ENCODE measurements at places on chromosomes 1 and 21.

GRCh38 chr1:58904299-58905125 lies 120.7 kb upstream of the JUN start:
- H3K27ac ChIP-seq: peak overlapping the region; percentile 87
- H3K27me3 ChIP-seq: no peaks in the 10 kb centered on the region
- no peak for DNase-seq
- peaks cover 32% of the 10 kb centered on the region for H3K4me1 ChIP-seq
- H3K4me3 ChIP-seq: peak overlapping the region; percentile 76
- H3K36me3 ChIP-seq: peaks cover 4% of the 10 kb centered on the region

- H3K27ac ChIP-seq: peak overlapping the region; percentile 73
- H3K4me1 ChIP-seq: peaks cover 68% of the 10 kb centered on the region
- H3K27me3 ChIP-seq: no peaks in the 10 kb centered on the region
- no peak for DNase-seq
These were observed 6.4 kb upstream of the IKBKE start for GRCh38 chr1:206463911-206464310.

GRCh38 chr1:185404907-185405568 lies 88.0 kb upstream of the IVNS1ABP start:
- DNase-seq: no peak
- peaks cover 16% of the 10 kb centered on the region for H3K36me3 ChIP-seq
- H3K4me3 ChIP-seq: peak overlapping the region; percentile 43
- H3K4me1 ChIP-seq: peaks cover 35% of the 10 kb centered on the region

- no peak overlapping the region for H3K4me3 ChIP-seq
- no peak for DNase-seq
- no peaks in the 10 kb centered on the region for H3K36me3 ChIP-seq
These were observed 35.0 kb downstream of the OVGP1 start for GRCh38 chr1:111392460-111392945.

DNA sequence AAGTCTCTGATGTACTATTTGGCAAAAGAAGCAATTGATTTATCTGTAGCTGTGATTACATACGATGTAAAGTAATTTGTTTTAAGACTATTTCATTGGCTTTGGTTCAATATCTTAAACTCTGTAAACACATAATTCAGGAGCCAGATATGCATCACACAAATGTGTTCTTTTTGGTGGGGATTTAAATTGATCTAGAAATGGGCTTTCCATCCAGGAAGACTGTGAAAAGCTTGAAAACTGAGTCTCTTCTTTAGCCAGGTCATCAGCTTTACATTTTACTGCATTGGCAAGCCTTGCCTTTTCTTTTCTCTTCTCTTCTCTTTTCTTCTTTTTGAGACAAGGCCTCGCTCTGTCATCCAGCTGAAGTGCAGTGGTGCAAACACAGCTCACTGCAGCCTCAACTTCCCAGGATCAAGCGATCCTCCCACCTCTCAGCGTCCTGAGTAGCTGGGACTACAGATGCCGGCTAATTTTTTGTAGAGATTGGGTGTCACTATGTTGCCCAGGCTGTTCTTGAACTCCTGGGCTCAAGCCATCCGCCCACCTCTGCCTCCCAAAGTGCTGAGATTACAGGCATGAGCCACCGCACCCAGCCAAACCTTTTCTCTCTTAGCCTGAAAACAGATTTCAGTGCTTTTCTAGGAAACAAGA lies 1.4 kb downstream of the RCAN3 start:
- H3K27me3 ChIP-seq: no peaks in the 10 kb centered on the region
- no peak for DNase-seq
- peaks cover 73% of the 10 kb centered on the region for H3K4me1 ChIP-seq
- peaks cover 17% of the 10 kb centered on the region for H3K36me3 ChIP-seq
- H3K27ac ChIP-seq: peak overlapping the region; percentile 94

- no peaks in the 10 kb centered on the region for H3K36me3 ChIP-seq
- no peak for DNase-seq
- H3K27ac ChIP-seq: no peak overlapping the region
- H3K27me3 ChIP-seq: peaks cover 23% of the 10 kb centered on the region
- H3K4me3 ChIP-seq: no peak overlapping the region
- H3K4me1 ChIP-seq: no peaks in the 10 kb centered on the region
These were observed 16.9 kb upstream of the RAB3B start for GRCh38 chr1:52007215-52008002.

GRCh38 chr1:56626546-56626945 lies 18.6 kb upstream of the PRKAA2 start:
- H3K27ac ChIP-seq: no peak overlapping the region
- H3K4me1 ChIP-seq: no peaks in the 10 kb centered on the region
- DNase-seq: no peak
- no peaks in the 10 kb centered on the region for H3K27me3 ChIP-seq

GRCh38 chr21:34546542-34546941 lies 34.5 kb upstream of the KCNE1 start:
- peaks cover 20% of the 10 kb centered on the region for H3K4me1 ChIP-seq
- peaks cover 2% of the 10 kb centered on the region for H3K36me3 ChIP-seq
- H3K27me3 ChIP-seq: no peaks in the 10 kb centered on the region

DNA sequence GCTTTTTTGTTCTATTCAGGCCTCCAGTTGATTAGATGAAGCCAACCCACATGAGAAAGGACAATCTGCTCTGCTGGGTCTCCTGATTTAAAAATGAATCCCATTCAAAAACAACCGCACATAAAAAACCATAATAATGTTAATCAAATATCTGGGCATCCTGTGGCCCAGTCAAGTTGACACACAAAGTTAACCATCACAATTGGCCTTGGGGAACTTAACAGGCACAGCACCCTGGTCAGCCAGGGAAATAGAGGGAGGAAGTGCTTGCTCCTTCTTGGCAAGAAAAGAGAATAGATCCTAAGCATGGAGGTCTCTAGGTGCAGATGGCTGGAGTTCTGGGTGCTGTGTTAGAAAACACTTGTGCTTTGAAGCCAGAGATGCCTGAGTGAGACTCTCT lies 109.6 kb upstream of the OLIG2 start:
- H3K4me3 ChIP-seq: no peak overlapping the region
- no peak for DNase-seq
- H3K27me3 ChIP-seq: peaks cover 6% of the 10 kb centered on the region
- H3K4me1 ChIP-seq: peaks cover 9% of the 10 kb centered on the region
- no peak overlapping the region for H3K27ac ChIP-seq
- H3K36me3 ChIP-seq: no peaks in the 10 kb centered on the region

- H3K27me3 ChIP-seq: no peaks in the 10 kb centered on the region
- peaks cover 80% of the 10 kb centered on the region for H3K4me1 ChIP-seq
- peaks cover 44% of the 10 kb centered on the region for H3K36me3 ChIP-seq
- peak overlapping the region; percentile 75 for H3K4me3 ChIP-seq
- peak; percentile 74 for DNase-seq
- peak overlapping the region; percentile 97 for H3K27ac ChIP-seq
These were observed 55.9 kb downstream of the CD58 start for GRCh38 chr1:116514708-116515525.

DNA sequence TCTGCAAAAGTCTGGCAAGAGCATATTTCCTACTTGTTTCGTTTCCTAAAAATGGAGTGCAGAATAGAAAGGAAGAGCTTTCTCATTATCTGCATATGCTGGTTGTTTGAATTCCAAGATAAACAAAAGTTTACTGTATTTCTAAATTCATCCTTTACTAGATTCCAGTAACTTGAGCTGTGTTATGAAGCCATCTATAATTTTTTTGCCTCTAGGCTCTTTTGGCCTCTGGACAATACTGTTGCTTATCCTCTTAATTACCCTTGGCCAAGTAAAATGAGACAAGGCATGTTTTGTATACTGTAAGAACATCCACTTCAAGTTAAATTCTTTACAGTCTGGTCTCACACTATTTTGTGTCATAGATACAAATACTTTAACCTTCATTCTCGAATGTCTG lies 45.6 kb upstream of the HFM1 start:
- H3K36me3 ChIP-seq: no peaks in the 10 kb centered on the region
- DNase-seq: no peak
- peaks cover 11% of the 10 kb centered on the region for H3K27me3 ChIP-seq
- H3K27ac ChIP-seq: no peak overlapping the region

DNA sequence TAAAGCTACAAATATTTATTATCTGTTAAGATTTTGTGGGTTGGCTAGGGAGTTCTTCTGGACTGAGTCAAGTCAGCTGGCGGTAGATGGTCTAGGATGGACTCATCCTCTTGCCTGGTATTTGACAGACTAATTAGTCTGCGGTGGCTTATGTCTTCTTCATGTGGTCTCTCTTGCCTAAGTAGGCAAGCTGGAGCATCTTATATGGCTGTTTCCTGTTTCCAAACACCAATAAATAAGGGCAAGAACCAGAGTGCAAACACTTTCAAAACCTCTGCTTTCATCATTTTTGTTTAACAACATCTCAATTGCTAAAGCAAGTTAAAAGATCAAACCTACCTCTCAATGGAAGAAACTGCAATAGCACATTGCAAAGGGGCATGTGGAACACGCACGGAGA lies 484.8 kb downstream of the PTPRC start:
- H3K36me3 ChIP-seq: peaks cover 2% of the 10 kb centered on the region
- no peak for DNase-seq
- peaks cover 18% of the 10 kb centered on the region for H3K4me1 ChIP-seq
- H3K27me3 ChIP-seq: peaks cover 7% of the 10 kb centered on the region
- no peak overlapping the region for H3K27ac ChIP-seq

GRCh38 chr1:147586414-147586813 lies 45.1 kb downstream of the BCL9 start:
- peaks cover 15% of the 10 kb centered on the region for H3K27me3 ChIP-seq
- no peak overlapping the region for H3K4me3 ChIP-seq
- no peaks in the 10 kb centered on the region for H3K36me3 ChIP-seq
- H3K4me1 ChIP-seq: no peaks in the 10 kb centered on the region
- no peak overlapping the region for H3K27ac ChIP-seq

- H3K27me3 ChIP-seq: peaks cover 18% of the 10 kb centered on the region
- DNase-seq: no peak
- no peaks in the 10 kb centered on the region for H3K36me3 ChIP-seq
- no peak overlapping the region for H3K27ac ChIP-seq
These were observed 9.8 kb downstream of the ERRFI1 start for GRCh38 chr1:8016210-8016894.

GRCh38 chr1:112524986-112525385 lies 16.2 kb downstream of the WNT2B start:
- no peaks in the 10 kb centered on the region for H3K27me3 ChIP-seq
- no peak overlapping the region for H3K4me3 ChIP-seq
- H3K27ac ChIP-seq: no peak overlapping the region
- H3K36me3 ChIP-seq: no peaks in the 10 kb centered on the region

GRCh38 chr1:102107441-102107840 lies 110.7 kb upstream of the OLFM3 start:
- no peak for DNase-seq
- no peaks in the 10 kb centered on the region for H3K4me1 ChIP-seq
- no peak overlapping the region for H3K27ac ChIP-seq
- no peaks in the 10 kb centered on the region for H3K36me3 ChIP-seq
- no peak overlapping the region for H3K4me3 ChIP-seq

- no peak for DNase-seq
- no peaks in the 10 kb centered on the region for H3K4me1 ChIP-seq
- H3K27ac ChIP-seq: no peak overlapping the region
- no peaks in the 10 kb centered on the region for H3K36me3 ChIP-seq
These were observed 59.0 kb upstream of the CD1D start for GRCh38 chr1:158121604-158122254.

DNA sequence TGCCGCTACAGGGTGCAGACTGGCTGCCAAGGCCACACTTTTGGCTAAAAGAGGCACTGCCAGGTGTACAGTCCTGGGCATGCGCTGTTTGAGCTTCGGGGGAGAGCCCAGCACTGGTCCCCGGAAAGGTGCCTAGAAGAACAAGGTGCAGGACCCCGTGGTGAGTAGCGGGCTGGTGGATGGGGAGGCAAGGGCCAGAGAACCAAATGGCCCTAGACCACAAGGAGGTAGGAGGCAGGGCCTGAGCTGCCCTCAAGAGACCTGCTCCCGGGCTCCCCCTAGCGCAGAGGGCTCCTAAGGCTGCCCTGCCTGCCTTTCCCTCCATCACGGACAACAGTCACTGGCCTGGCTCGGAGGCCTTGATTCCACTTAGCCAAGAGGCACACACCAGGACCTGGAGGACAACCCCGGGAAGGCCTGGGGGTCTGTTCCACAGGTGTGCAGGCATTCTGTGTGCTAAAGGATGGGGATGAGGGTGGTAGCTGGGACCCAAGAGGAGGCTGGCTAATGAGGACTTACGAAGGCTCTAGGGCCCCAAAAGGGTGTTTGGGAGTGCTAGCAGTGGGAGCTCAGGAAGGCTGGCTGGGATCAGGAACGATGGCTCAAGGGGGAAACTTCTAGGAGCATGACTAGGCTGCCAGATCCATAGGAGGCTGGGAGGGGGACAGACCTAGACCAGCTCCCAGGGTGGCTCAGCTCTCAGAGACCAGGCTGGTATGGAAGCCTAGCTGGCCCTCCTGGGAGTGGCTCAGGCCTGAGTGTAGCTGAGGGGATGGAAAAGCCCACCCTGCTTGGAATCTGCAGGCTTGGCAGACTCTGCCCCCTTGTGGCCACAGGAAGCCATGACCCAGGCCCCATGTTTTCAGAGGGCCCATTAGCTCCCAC lies 742 bp downstream of the ARTN start:
- H3K36me3 ChIP-seq: peaks cover 9% of the 10 kb centered on the region
- H3K4me1 ChIP-seq: peaks cover 8% of the 10 kb centered on the region
- peaks cover 14% of the 10 kb centered on the region for H3K27me3 ChIP-seq

- H3K4me1 ChIP-seq: no peaks in the 10 kb centered on the region
- H3K4me3 ChIP-seq: no peak overlapping the region
- no peaks in the 10 kb centered on the region for H3K27me3 ChIP-seq
- no peak for DNase-seq
- no peaks in the 10 kb centered on the region for H3K36me3 ChIP-seq
These were observed 490.1 kb downstream of the NEGR1 start for GRCh38 chr1:71792264-71792663.

DNA sequence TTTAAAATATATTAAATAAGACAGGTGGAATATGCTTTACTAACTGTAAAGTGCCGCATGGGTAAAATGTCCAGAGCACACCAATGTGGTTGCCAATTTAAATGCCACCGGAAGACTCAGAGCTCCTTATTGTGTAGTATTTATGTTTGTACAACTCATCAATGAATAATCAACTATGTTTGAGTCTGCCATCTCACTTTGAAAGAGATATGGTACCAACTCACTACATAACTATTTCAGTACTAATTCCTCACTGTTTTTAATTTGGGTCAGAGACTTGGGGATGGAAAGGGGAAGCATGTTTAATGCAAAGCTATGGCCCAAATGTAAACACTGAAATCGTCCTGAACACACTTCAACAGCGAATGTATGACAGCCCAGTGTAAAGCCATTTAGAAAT lies 144.8 kb downstream of the NR5A2 start:
- H3K4me3 ChIP-seq: no peak overlapping the region
- peaks cover 2% of the 10 kb centered on the region for H3K36me3 ChIP-seq
- DNase-seq: no peak
- peaks cover 28% of the 10 kb centered on the region for H3K27me3 ChIP-seq

- no peaks in the 10 kb centered on the region for H3K4me1 ChIP-seq
- H3K36me3 ChIP-seq: no peaks in the 10 kb centered on the region
- no peak overlapping the region for H3K27ac ChIP-seq
- DNase-seq: no peak
These were observed 567.6 kb downstream of the MRPL39 start for GRCh38 chr21:25039461-25040380.

DNA sequence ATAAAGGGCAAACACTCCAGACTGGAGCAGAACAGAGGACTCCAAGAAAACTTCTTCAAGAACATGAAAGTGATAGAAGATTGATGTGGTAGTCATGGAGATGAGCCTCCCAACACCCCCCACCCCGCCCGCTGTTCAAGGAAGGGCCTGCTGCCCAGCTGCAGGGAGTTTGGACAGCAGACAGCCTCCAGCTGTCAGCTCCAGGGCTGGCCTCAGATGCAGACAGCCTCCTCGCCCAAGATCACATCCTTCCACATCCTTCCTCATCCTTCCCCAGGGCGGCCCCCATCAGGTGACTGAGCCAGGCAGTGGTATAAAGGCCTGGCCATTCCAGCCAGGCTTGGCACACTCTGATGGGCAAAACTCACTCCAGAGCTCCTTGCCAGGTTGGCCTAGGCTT lies 24.6 kb downstream of the HMGN2 start:
- no peaks in the 10 kb centered on the region for H3K27me3 ChIP-seq
- DNase-seq: no peak
- peaks cover 9% of the 10 kb centered on the region for H3K4me1 ChIP-seq
- no peak overlapping the region for H3K27ac ChIP-seq

Data from activated T-helper 1 cell treated with anti-CD3 and anti-CD28 coated beads, Interleukin-12 subunit alpha, Interleukin-12 subunit beta, Interleukin-2, Interleukin-4 antibody, amounts not matched to agents 30 ng/mL and 10 ng/mL and 1 ng/mL, durations not matched to agents 14 hours and 24 hours and 36 hours (primary cell).